ENCODE measurements at places on chromosomes 1 and 21.

- no peak for DNase-seq
Measured at GRCh38 chr1:11746795-11747487, 11.0 kb downstream of the AGTRAP start.

- DNase-seq, result no peak
Measured at GRCh38 chr21:28391938-28392849, 600.5 kb downstream of the LTN1 start.

GRCh38 chr1:31541194-31541593, 35.1 kb upstream of the TINAGL1 start:
- DNase-seq, result no peak

DNA sequence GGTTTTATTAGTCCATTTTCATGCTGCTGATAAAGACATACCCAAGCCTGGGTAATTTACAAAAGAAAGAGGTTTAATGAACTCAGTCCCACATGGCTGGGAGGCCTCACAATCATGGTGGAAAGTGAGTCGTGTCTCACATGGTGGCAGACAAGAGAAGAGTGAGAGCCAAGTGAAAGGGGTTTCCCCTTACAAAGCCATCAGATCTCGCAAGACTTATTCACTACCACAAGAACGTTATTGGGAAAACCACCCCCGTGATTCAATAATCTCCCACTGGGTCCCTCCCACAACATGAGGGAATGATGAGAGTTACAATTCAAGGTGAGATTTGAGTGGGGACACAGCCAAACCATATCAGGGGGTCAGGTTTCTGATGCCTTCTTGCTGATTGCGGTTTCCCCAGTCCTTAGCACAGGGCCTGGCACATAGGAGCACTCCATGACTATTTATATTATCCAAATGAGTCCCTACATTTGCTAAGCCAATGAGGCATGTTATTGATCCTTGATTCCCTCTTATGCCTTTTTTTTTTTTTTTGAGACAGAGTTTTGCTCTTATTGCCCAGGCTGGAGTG, 35.3 kb upstream of the PAXBP1 start:
- DNase-seq, result no peak

GRCh38 chr1:27049607-27050006, 37.0 kb upstream of the TENT5B start:
- no peak for DNase-seq

- peak; percentile 78 for DNase-seq
Measured at GRCh38 chr1:178609015-178609414, 96.1 kb downstream of the TEX35 start.

DNA sequence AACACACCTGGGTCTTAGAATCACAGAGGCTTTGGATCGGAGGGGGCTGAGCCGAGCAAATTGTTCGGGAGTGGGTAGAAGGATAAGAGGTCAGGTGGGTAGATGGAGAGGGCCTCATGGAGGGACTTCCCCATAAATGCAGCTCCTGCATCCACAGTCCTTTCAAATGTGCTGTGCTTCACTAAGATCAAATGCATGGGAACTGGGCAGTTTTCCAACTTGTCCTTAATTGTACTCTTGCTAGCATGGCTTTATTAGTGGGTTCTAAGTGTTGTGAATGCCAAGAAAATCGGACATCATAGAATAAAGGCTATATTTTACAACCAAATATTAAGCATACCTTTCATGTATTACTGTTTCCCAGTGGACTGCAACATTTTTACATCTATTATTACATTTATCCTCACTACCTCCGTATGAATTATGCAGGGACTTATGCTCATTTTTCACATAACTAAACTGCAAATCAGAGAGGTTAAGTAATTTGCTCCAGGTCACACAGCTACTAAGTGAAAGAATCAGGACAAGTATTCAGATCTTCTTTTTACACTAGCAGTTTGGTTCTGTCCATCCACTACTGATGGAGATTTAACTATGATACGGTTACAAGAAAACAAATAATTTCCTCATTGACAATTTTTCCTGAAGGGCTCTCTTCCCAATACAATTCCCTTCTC, 174.5 kb upstream of the RUNX1 start:
- DNase-seq, result no peak

- DNase-seq, result no peak
Measured at GRCh38 chr21:42357307-42357706, 6.5 kb upstream of the TFF2 start.

DNA sequence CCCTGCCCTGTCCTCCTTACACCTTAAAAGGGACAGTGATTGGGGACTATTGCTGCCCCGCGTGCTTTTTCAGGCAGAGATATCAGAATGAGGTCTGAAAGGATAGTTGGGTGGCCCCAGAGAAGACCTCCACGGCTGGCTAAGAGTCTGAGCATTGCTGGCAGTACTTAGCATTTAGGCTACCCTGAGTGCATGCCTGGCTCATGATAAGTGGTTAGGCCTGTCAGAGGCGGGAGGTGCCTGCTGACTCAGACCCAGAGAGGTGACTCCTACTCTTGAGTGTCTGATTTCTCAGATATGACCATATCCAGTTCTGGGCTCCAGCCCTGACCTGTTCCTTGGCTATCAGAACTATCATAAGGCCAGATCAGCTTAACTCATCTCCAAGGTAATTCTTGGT, 213.7 kb downstream of the PBX1 start:
- peak; percentile 84 for DNase-seq

DNA sequence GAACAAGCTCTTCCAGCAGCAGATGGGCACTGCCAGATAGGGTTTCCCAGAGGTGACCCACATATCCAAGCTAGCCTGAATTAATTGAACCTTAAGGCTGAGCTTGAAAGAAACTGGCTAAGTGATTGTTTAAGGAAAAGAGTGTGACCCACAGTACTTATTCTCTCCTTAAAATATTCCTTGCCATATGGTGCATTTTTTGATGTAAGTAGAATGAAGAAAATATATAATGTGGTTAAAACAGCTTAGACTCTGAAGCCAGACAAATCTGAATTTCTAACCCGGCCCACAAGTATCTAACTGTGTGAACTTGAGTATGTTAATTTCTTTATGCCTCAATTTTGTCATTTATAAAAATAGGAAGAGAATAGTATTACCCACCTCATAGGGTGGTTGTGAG, 4.9 kb downstream of the PPP1R8 start:
- DNase-seq, result no peak

DNA sequence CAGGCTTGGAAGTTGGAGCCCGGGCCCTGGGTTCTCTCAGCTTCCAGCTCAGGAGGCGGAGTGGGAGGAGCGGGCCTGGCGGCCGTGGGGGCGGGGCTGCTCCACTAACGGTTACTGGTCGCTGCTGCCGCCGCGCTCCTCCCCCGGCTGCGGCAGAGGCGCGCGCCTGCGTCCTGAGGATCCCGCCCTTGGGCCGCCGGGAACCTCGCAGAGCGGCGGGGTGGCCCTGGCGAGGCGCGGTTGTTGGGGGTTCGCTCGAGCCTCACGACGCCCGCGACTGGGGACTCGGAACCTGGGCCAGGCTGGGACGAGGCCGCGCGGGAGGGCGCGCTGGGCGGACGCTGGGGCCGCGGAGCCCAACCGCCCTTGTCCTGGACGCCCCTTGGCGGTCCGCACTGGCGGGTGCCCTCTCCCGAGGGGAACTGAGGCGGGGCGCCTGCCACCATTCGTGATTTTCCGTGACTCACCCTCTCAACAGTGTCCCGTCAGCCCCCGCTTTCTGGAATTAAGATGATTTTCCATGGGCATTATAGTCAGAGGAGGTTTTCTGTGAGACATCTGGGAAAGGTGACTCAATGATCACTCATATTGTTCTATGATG, 34.1 kb downstream of the OR2G3 start:
- DNase-seq, result no peak

DNA sequence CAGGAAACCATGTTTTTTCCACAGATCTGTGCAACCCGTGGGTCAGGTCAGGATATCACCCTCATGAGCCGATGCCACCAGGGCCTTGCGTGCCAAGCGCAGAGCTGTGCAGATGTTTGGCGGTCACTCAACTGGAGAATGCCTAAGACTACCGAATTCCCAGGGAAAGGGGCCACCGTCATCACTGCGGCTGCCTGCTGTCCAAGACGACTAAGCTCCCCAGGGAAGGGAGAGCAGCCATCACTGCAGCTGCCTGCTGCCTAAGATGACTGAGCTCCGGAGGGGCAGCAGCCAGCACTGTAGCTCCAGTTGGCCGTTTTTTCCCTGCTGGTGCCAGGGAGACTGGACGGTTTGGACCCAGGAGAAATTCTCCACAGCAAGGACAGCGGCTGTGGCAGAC, 31.1 kb downstream of the AKT3 start:
- DNase-seq, result no peak

DNA sequence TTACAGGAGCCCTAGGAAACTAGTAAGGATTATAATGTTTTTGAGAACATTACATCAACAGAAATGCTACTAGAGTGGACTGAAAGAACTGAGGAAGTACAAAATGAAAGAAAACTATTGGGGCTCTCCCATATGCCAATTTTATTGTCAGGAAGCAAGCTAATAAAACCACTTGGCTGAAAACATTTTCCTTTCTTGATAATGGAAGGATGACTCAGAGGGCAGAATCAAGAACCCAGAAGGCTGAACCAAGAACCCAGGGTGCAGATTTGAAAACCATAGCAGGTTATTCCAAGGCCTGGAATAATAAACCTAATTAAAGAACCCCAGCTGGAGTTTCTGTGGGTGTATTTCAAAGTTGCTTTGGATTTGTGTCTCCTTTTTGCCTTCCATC, 70.7 kb downstream of the RPE65 start:
- no peak for DNase-seq

DNA sequence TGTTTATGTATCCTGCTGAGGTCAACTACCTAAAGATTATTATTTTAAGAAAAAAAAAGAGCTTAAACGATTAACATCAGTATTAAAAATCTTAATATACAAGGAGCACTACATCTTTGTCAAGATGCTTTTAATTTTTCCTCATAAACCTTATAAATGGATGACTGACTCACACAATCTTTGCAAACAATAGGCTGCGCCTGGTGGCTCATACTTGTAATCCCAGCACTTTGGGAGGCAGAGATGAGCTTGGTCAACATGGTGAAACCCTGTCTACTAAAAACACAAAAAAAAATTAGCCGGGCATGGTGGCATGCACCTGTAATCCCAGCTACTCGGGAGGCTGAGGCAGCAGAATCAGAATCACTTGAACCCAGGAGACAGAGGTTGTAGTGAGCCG, 1.7 kb downstream of the KHDC4 start:
- DNase-seq, result no peak

- no peak for DNase-seq
Measured at GRCh38 chr1:48043622-48044021, 46.4 kb upstream of the TRABD2B start.

DNA sequence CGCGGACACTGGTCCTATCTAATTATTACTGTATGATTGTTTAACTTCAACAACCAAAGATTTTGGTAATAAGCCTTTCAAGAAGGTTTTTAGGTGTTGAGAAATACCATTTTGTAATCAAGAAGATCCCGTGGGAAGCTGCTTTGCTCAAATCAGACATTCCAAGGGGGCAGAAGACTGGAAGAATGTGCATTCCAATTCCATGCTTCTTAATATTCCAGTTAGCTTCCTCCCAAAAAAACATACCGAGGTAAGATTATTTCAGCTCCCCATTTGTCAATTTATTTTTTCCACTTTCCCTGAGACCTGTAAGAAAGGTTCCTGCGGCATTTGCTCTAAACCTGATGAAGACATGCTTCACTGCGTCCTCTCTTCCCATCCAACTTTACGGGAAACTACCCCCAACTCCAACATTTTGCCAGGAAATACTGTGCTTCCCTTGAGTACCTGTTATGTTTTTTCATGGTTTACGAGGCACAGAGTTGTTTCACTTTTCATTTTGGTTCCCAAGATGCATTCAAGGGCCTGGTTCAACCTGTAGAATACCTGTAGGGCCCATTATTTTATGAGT, 4.1 kb downstream of the CNN3 start:
- no peak for DNase-seq

DNA sequence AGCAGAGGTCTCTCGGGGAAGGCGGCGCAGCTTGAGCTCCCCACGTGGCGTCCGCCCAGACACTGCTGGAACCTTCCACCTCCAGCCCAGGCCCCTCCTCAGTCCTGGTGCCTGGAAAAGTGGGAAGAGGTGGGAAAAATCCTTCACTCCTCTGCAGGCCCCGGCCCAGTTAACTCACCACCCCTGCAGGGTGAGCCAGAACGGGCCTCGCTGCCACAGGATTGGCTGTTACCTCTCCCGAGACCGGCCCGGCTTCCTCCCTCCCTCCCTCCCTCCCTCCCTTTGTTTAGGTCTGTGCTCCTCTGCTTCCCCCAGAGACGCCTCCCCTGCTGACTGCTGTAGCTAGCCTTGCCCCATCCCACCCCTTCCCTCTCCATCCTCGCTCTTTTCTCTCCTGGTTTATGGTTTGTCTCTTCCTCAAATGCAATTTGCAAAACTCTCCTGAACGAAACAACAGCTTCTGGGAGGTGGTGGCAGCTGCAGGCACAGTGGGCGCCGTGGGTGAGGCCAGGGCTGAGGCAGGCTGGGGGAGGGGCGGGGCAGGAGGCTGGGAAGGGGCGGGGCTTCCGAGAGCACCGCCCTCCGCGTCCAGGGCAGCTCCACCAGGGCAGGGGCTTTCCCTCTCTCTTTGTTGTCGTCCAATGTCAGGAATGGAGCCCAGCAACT, 6.5 kb downstream of the CAPN9 start:
- no peak for DNase-seq

GRCh38 chr1:19262047-19262446, 10.4 kb downstream of the MRTO4 start:
- no peak for DNase-seq

- DNase-seq, result no peak
Measured at GRCh38 chr1:81517987-81518386, 282.7 kb upstream of the ADGRL2 start.
